ENCODE measurements at places on chromosomes 7 and 10. TPM values are rescaled to one million over a fixed set of nuclear protein-coding genes. Genes with fewer than 3 reads are reported as not detected.
A peak's percentile ranks its signal among the peaks of the same experiment; 100 is the strongest.

The WDR86 gene
- total RNA-seq: not detected

The FAM25G gene
- not detected for total RNA-seq

The NXPH1 gene
- total RNA-seq: not detected

DNA sequence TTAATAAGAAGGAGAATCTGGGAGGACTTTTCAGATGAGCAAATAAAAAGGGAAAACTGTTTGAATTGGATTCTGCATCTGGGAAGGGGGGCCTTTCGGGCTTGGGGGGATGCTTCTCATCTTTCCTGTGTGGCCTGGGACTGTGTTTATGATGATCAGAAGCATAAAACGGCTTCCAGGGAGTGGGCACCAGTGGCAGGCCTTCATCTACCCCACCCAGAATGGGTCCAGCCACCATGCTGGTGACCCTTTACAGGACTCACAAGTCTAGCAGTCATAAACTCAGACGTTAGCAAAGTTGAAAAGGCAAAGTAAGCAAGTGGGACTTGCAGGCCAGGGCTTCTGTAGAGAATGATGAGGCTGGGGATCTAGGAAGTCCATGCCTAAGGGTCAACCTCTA is 198.3 kb upstream of the ZMIZ1 start:
- no peak for DNase-seq

DNA sequence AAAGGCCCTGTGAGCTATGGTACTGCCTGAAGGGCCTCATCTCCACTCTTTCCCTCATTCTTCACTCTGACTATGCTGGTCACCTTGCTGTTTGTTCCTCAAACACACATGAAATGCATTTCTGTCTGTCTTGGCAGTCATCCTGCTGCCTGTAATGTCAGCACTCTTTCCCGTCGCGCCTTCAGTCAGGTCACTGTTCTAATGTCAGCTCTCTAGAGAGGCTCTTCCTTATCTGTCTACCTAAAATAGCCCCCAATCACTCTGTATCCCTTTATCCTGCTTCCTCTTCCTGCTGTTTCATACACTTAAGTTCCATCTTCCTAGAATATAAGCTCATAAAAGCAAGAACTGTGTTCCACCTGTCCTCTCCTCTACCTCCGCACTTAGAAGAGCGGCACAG is 215.5 kb downstream of the ZNF33B start:
- no peak for DNase-seq

GRCh38 chr7:28815928-28816373 is 142.2 kb downstream of the TRIL start:
- DNase-seq: no peak

GRCh38 chr7:150941351-150942000 is 36.6 kb downstream of the KCNH2 start:
- no peak for DNase-seq

DNA sequence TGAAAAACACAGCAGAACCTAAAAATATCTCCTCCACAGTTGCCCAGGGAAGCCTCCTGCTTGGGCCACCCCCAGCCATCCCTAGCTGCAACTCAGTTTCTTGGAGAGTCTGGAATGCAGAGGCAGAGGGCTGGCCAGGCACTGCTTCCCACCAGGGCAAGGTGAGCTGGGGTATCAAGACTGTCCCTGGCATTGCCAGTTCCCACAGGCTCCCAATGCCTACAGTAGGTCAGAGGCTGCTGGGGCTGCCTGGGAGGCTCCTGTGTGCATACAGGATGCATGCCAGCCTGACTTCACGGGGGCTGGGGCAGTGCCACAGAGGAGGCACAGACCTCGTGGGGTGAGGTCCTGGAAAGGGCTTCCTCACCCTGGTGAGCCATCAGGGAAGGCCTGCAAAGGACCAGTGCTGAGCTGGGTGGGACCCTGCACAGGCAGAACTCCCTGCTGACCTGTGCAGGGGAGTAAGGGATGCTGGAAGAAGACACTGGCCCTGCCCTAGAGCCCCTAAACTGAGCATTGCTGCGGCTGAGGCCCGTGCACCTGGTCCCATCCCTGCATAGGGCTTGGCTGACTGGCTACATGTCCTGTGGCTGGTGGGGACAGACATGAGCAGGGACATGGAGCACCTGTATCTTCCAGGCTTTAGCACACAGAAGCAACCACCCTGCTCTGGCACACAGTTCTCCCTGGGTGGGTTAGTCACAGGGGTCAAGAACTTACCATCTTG is 121.9 kb upstream of the RET start:
- no peak for DNase-seq

- peak; percentile 39 for DNase-seq
Measured at GRCh38 chr7:17524746-17525145, 226.3 kb downstream of the AHR start.

DNA sequence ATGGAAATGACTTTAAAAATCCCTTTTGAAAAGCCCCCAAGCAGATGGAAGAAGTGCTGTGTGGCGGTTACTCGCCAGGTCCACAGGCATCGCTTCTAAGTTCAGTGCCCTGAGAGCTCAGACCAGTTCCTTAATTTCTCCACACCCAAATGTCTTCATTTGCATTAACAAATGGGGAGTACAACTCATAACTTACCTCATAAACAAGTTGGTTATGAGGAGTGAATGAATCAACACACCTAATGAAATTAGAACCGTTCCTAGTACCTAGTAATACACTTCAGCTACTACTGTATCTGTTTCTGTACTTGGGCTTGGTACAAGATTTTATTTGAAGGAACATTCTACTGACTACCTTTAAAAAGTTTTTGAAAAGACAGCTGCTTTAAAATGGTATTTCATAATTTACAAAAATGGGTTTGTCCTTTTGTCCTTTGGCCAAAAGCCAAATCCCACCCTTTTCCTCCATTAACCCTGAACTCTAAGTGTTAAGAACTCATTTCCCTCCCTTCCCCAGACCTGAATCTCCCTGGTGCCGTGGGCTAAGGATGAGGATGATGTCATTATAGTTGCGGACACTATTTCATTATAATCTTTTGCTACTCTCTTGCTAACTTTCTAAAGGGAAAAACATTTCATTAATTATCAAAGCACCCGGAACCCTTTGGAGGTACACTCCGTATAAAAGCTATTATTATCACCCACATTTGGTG is 221.5 kb upstream of the CELF2 start:
- DNase-seq: no peak

DNA sequence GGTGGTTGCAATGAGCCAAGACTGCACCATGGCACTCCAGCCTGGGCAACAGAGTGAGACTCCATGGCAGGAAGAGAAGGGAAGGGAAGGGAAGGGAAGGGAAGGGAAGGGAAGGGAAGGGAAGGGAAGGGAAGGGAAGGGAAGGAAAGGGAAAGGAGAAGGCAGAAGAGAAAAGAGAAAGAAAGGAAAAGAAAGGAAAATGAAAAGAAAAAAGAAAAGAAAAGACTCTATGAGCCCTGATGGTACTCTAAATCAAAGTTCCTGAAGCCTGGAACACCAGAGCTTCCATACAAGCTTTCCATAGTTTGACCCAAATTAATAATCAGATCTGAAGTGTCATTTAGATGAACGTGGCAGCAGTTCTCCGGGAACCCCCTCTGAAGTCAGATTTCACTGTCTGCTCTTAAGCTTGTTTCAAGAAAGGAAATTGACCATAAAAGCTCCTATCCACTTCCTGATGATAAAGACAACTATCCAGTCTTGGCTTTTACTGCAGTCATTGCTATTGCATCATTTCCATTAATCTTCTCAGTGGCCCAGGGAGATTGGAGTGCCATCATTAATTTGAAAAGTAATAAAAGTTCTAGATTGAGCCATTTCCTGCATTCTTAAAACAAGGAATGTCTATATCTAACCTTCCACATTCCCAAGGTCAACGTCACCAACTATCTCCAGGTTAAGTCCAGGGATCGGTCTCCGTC is 44.2 kb upstream of the FRMD4A start:
- no peak for DNase-seq

DNA sequence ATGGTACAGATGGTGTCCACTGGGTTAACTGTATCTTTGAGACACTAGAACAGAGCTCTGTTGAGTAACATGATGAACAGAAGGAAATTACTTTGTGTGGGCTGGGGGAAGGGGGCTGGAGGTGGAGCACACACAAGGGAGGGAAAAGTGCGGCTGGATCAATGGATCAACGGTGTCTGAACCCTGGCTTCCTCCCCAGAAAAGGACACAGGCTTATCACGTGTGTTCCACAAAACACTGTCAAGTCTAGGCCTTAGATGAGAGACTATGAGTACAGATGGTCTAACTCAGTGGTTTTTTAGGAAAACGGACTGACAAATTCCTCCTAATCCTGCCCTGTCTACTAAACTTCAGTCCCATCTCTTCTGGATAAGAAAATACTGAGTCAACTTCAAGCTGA is 27.8 kb downstream of the HSPB1 start:
- no peak for DNase-seq

- no peak for DNase-seq
Measured at GRCh38 chr7:79668292-79668691, 214.8 kb upstream of the MAGI2 start.

GRCh38 chr7:89772276-89772675 is 382.0 kb upstream of the STEAP1 start:
- no peak for DNase-seq
